Islet precursor cell (in vitro differentiated cells): ENCODE measurements at places on chromosomes 12 and 14.

DNA sequence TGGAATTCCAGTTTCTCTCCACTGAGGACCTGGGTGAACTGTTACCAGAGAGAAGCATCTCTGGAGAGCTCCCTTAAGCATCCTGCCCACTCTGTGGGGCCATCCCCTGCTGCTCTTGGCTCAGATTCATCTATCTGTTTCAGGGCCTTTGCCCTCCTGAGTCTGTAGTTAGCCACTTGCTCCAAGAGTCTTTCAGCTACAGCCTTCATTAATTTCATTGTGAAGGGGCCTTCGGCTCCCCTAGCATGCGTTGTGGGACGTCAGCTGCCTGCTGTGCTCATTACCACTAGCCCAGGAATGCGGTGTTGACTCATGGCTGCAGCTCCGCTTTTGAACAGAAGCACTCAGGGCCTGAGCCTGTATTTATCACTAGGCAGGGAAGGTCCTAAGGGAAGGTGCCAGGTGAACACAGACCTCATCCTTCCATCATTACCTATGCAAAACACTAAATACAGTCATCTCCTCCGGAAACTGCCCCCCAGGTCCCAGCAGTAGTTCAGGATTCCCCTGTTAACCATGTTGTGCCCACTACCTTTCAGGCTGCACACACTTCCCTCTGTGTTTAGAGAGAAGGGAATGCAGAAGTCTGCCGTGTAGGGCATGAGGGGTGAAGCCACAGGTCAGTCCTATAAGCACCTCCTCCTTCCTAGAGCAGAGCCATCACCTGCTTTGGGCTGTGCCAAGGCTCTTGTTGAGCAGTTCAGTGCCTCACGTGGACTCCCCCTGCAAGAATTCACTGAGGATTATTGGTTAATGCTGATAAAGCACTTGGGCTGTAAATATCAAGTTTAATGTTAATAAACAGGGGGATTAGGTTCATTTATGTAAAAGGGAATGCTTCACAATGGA, 191.4 kb downstream of the CACNA1C start:
- DNase-seq = peak; percentile 97

DNA sequence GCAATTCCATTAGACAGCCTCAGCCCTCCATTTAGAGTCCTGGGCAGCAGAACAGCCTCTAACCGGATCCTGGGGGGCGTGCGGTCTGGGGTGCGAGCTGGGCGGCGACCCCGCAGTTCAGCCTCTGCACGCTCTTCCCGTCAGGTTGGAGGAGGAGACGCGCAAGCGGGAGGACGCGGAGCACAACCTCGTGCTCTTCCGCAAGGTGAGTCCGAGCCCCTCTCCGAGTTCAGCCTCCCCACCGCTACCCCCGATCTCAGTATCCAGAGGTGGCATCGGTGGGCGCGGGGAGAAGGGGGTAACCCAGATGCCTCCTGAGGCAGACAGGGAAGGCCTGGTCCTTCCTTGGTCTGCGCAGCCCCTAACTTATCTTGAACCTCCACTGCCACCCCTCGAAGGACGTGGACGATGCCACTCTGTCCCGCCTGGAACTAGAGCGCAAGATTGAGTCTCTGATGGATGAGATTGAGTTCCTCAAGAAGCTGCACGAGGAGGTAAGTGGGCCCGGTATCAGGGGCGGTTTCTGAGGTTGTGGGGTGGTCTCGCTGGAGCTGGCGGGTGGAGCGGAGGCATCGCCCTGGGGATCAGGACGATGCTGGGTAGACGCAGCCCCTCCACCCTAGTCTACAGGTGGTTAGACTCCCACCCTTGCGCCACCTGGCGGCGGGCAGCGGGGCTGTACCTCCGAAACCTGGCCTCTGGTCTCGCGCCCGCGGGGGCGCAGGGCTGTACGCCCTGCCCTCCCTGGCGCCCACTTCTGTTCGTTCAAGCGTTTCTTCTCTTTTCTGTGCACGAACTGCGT, 1.3 kb downstream of the PRPH start:
- DNase-seq = peak; percentile 81

DNA sequence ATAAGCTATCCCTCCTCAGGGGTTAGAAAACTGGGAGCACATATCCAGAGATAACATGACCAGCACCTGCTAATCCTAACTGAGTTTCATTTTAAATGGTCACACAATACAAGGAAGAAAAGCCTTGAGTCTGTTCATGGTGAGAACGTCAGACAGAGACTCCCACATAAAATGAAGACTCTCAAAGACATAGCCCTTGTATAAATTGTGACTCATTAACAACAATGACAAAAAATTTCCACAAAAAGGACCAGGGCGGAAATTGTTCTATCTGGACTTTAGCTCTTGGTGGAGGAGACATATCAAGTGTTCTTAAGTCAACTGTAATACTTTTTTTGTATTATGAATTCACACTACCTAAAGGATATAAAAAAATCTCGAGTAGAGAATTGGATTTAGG, 313.7 kb upstream of the DCN start:
- no peak for DNase-seq

DNA sequence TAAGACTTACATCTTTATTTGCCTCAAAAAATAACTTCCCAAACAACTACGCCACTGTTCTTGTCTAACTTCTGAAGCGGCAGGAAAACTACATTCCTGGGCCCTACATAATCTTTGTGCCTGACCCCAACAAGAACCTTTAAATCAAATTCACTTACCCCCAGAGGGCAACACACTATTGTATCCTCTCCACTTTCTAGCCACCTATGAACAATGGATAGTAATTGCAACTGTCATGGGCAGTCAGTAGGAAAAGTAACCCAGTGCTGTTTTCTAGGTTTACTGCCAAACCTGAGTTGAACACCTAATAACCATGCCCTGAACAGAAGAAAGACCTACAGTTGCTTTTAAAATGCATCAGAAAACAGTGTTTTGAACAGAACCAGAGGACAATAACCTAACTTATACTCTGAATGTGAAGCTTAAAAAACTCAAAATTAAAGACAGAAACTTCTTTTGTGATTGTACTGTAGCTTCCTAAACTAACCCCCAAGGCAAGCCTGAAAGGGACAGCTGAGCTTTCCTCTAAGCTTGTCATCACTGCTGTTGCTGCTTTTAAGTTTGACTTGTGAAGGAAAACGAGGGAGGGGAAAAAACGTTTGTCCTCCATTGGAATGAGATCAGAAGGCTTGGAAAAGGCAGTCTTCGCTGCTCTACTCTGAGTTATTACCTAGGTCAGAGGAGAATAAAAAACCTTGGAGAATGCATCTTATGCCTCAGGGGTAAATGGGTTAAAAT, 195.7 kb downstream of the SOX5 start:
- DNase-seq = peak; percentile 60

- DNase-seq = no peak
Measured at GRCh38 chr12:86117711-86118110, 138.5 kb downstream of the MGAT4C start.

- no peak for DNase-seq
Measured at GRCh38 chr12:26740348-26740747, 92.6 kb downstream of the ITPR2 start.

DNA sequence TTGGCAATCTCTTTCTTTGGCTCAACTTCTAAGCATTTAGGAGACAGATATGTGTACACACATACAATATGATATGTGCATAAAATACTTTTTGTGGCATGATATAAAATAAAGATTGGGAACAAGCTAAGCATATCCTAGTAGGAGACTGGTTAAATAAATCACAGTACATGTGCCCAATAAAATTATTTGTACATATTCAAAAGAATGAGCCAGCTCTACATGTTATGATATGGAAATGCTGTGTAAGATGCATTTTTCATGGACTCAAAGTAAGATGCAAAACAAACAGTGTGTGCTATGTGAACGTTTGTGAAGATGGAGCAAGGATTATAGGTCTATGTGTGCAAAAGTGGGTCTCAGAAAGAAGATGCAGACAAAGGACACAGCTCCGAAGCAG, 311.4 kb downstream of the TMEM132D start:
- DNase-seq = no peak

DNA sequence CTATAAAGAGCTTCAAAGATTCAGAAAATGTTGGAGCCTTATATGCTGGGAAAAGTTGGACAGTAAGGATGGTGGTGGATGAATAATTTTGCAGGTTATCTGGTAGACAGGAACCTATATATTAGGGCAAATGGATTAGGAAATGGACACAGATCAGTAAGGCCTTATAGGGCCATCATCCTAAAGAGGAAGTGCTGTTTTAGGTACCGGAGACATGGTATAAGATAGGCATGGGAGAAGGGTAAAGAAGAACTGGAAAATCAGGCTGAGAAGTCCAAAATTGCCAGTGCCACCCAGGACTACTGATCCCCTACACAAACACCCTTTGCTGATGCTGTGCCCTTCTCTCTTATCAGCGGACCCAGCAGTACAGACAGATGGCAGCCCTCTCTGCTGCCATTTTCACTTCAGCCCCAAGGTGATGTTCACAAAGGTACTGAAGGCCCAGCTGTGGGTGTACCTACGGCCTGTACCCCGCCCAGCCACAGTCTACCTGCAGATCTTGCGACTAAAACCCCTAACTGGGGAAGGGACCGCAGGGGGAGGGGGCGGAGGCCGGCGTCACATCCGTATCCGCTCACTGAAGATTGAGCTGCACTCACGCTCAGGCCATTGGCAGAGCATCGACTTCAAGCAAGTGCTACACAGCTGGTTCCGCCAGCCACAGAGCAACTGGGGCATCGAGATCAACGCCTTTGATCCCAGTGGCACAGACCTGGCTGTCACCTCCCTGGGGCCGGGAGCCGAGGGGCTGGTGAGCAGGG, 5.5 kb downstream of the GDF11 start:
- no peak for DNase-seq

- DNase-seq = no peak
Measured at GRCh38 chr12:121808623-121809022, 4.8 kb downstream of the SETD1B start.

DNA sequence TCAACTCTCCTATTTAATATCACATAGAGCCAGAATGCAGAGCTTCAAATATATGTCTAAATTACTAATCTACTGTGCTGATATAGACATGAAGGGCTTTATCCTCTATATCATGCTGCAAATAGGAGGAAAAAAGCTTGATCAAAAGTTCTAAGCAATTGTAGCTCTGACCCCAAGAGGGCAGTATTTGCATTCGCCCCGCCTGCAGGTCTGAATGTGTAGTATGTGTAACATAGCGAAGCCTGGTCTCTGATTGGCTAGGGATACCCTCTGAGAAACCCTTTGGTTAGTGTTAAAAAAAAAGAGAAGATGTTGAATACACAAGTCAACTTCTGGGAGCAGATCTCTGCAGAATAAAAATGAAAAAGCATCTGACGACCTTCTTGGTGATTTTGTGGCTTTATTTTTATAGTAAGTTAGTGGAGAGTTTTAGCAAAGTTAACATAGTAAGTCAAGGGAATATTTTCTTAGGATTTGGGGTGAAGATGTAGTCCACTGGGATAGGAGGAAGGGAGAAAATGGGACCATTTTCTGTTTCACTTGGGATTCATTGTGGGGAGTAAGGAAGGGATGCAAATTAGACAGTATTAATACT, 151.6 kb upstream of the OR4E1 start:
- DNase-seq = peak; percentile 74

- DNase-seq = peak; percentile 55
Measured at GRCh38 chr12:93302331-93303229, 75.1 kb upstream of the NUDT4 start.

DNA sequence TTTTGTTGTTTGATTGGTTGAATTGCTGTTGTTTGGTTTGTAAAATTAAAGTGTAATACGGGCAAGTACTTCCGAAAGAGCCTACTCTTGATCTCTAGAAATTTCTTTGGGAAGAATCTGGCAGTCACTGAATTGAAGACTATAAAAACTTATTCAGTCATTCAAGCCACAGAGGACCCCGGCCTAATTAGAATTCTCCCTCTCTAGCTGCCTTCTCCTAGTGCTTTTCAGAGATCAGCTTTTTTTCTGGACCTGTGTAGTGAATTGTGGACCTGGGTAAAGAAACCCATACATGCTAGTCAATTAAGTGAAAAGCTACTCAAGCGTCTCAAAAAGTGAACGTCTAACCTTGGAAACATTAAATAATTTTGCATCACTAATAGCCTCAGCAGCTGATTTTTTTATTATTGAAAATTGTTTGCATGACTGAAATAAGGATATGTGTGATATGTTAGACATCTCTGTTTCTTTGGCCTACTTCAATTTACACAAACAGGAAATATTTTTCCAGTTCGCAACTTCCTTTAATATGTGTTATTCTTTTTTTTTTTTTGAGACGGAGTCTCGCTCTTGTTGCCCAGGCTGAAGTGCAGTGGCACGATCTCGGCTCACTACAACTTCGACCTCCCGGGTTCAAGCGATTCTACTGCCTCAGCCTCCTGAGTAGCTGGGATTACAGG, 27.2 kb downstream of the EFCAB11 start:
- DNase-seq = no peak

DNA sequence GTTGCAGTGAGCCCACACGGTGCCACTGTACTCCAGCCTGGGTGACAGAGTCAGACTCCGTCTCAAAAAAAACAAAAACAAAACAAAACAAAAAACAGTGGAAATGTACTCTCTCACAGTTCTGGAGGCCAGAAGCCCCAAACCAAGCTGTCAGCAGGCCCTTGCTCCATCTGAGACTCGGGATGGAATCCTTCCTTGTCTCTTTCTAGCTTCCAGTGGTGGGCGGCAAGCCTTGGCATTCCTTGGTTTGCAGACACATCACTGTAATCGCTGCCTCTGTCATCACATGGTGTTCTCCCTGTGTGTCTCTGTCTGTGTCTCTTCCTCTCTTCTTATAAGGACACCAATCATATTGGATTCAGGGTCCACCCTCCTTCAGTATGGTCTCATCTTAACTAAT, 6.4 kb downstream of the TNS2 start:
- DNase-seq = no peak

DNA sequence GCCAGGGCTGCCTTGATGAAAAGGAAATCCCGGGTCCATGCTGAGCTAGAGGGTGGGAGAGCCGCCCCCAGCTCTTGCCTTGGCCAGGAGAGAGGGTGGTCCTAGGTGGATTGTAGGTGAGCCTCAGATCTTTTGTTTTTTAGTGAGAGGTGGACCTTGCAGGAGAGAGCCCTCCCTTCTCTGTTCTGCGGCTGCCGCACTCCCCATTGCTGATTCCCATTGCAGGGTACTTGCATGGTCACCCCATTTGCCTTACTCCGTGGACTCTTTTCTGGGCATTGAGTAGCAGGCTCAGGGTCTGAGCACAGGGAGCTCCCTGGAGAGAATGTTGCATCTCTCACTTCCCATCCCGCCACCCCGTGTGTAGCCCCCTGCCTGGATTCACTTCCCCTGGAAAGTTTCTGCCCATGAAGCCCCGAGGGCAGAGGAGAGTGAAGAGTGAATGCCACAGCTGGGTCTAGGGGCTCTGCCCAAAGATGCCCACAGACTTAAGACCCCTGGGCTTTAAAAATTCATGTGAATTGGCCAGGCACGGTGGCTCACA, 10.2 kb downstream of the VASH1 start:
- DNase-seq = peak; percentile 13

DNA sequence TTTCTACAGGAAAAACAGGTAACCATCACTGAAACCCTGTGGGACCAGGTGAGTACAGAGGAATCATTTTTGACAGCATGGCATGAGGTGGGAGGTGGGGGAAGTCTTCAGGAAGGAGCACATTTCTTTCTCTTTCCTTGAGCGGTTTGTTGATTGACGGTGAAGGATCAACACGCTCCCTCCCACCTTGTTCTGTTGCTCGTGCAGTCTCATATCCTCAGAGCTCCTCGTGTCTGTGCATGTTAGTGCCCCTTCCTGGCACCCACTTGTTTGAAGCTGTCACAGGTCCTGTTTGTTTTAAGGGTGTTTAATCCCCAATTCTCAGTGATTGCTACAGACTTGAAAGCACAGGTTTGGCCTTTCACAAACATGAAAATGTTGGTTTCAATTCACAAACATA, 4.4 kb downstream of the C12orf54 start:
- no peak for DNase-seq

GRCh38 chr12:53299101-53299453, 418 bp upstream of the MYG1 start:
- DNase-seq = peak; percentile 86
